ENCODE measurements at places on chromosomes 6 and 20. TPM values are rescaled to one million over a fixed set of nuclear protein-coding genes. Genes with fewer than 3 reads are reported as not detected.

- no peak for DNase-seq
These were observed 139.5 kb upstream of the FAM83B start for GRCh38 chr6:54706844-54707605.

The TJAP1 gene
- 35.0 TPM for total RNA-seq

GRCh38 chr20:63785691-63786131, 45.4 kb downstream of the ZBTB46 start:
- DNase-seq = no peak

GRCh38 chr6:166764473-166765233, 137.6 kb upstream of the RPS6KA2 start:
- DNase-seq = no peak

The GPANK1 gene
- 36.2 TPM for total RNA-seq

The MOCS1 gene
- total RNA-seq = 3.3 TPM

GRCh38 chr6:41367700-41368099, 32.3 kb downstream of the NCR2 start:
- DNase-seq = no peak

DNA sequence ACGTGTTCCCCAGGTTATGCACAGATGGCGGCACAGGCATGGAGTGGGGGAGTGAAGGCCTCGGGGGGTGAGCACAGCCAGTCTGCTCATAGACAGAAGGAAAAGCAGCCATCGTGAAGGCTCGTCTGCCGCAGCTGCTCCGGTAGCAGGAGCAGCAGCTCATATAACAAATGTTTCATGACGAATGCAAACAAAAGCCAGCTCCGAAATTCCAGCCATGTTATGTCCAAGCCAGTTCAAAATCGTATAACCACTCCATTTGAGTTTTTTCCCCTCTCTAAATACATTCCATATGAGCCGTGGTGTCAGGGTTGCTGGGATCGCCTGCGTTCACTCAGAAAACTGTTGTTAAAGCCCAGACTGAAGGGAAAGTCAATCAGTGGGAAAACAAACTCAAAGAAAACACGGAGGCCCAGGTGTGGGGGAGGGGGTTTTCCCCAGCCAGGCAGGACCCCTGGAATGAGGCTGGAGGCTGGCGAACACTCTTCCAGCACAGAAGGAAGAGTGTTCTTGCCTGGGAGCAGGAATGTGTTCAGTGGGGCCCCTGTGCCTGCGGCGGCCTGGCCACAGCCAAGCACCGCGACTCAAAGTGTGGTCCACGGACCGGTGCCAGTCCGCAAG, 280.4 kb upstream of the TAB2 start:
- DNase-seq = no peak

The EPPIN gene
- not detected for total RNA-seq

GRCh38 chr6:100210137-100211117, 216.4 kb upstream of the MCHR2 start:
- DNase-seq = no peak

The MUCL3 gene
- total RNA-seq = not detected

GRCh38 chr20:48171071-48171470, 385.8 kb upstream of the SULF2 start:
- no peak for DNase-seq

The FNDC11 gene
- total RNA-seq = 0.10 TPM

- no peak for DNase-seq
These were observed 139.0 kb downstream of the MTHFD1L start for GRCh38 chr6:151004383-151005024.

DNA sequence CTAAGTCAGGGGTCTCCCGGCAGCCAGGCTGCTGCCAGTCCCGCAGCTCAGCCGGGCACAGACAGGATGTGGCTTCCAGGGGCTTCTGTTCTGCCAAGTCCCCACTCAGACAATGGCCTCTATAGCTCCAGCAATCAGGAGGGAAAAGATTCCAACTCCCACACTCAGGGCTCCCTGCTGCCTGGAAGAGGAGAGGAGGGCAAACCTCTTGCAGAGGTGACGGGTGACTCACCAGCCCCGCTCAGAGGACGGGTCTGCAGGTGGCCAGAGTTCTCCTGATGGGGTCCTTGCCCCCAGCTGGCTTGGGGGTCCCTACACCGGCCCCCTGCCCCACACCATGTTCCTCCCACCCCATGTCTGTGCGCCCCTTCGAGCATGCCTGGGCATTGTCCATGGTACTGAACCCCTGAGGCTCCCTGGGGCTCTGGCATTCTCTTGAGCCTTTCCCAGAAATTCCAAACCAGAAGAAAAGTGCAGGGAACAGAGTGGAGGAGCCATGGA, 32.6 kb downstream of the NTSR1 start:
- no peak for DNase-seq

DNA sequence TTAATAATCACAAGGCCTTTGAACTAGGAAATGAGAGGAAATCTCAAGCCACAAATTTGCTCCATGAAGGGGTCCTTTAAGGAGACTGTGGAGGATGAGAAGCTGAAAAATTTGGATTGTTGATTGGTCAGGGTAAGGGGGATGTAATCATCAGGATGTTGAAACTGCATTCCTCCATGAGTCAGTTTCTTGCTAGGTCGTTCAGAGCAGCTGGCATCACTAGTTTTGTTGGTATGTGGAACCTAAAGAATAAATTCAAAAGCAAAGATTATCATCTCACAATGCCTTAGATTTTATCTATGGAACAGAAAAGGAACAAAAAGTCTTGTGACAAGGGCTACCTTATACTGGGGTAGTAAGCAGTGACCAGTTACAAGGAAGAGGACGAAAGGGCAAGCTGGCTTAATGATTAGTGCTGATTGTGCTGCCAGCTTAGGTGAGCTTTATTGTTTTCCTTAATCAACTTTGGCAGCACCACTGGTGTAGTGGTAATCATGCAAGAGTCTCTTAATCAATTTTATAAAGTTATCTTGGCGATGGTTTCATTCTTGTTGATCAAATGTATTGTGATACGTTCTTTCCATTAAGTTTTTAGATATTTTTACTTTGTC, 36.6 kb downstream of the CRISP2 start:
- no peak for DNase-seq

- DNase-seq = no peak
These were observed 35.1 kb downstream of the NT5E start for GRCh38 chr6:85484948-85485347.

- no peak for DNase-seq
These were observed 233.6 kb upstream of the BMP2 start for GRCh38 chr20:6533761-6534479.

DNA sequence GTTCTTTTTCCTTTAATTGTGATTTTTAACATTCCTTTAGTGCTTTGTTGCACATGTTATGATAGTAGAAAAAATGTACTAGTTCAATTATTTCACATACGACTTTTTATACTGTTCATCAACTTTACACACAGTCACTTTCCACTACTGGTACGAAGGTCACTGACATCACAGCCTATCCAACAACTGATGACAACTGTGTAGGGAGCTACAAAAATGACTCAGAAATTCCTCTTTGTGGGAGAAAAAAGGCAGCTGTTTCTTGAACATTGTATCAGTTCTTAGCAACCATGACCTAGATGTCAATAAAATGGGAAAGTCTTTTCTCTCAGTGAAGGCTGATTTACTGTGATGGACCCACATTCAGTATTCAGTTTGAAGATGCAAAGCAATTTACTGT, 7.0 kb upstream of the ID4 start:
- no peak for DNase-seq

- no peak for DNase-seq
These were observed 3.2 kb downstream of the HMGA1 start for GRCh38 chr6:34239893-34240292.

The NUP153 gene
- total RNA-seq = 77.3 TPM

Data from activated naive CD4-positive, alpha-beta T cell treated with anti-CD3 and anti-CD28 coated beads, Interleukin-2, amount 50 U/mL, for 72 hours (primary cell).